ENCODE measurements at places on chromosomes 6 and 20. TPM values are rescaled to one million over a fixed set of nuclear protein-coding genes. Genes with fewer than 3 reads are reported as not detected.

The CGAS gene
- 1.3 TPM for total RNA-seq

The KIF25 gene
- not detected for total RNA-seq

- no peaks in the 10 kb centered on the region for H3K27me3 ChIP-seq
- H3K36me3 ChIP-seq, result no peaks in the 10 kb centered on the region
- no peaks in the 10 kb centered on the region for H3K4me1 ChIP-seq
- no peak for DNase-seq
- no peak overlapping the region for H3K4me3 ChIP-seq
Observed at GRCh38 chr20:15863735-15864134, 709.5 kb downstream of the KIF16B start.

- H3K27me3 ChIP-seq, result no peaks in the 10 kb centered on the region
- H3K27ac ChIP-seq, result no peak overlapping the region
Observed at GRCh38 chr6:24974182-24975171, 38.7 kb upstream of the RIPOR2 start.

DNA sequence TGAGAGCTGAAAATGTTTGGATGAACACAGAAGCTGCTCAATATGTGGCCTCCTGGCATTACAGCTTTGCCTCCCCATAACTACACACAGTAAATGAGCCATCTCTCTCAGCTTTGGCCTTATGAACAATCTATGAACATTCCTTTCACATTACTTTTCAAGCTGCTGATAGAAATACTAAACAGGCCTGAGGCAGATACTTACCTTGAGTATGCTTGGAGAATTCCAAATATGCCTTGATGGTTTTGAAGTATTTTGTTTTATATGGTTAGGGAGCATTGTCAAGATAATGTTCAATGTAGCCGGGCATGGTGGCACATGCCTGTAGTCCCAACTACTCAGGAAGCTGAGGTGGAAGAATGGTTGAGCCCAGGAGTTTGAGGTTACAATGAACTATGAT, 104.5 kb downstream of the CD24 start:
- H3K36me3 ChIP-seq, result no peaks in the 10 kb centered on the region
- H3K27me3 ChIP-seq, result no peaks in the 10 kb centered on the region
- H3K27ac ChIP-seq, result peak overlapping the region; percentile 1
- no peak overlapping the region for H3K4me3 ChIP-seq
- DNase-seq, result no peak
- no peaks in the 10 kb centered on the region for H3K4me1 ChIP-seq

DNA sequence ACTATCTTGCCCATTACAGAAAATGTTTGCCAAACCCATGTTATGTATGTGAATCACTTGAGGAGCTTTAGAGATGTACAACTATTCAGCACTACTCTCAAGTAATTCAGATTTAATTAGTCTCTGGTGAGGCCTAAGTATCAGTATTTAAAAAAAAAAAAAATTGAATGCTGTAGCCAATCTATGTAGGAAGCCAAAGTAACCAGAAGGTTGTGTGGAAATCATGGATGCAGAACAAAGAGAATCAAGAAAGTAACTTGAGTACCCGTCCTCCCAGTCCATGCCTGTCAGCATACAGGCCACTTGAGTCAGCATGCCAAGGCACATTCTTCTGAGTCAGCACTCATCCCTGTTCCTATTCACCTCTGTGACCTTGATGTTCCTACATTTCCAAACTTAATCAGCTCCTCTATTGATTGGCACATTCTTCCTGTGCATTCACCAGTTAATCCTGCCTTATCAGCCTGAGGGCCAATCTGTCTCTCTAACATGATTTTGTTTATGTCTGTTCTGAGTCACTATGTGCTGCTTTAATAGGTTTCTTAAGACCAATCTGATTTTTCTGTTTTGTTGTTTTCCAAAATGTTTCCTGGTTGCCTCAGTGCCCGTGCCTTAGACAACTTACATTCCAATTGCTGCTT, 165.6 kb downstream of the KCNQ5 start:
- H3K4me3 ChIP-seq, result no peak overlapping the region
- no peak overlapping the region for H3K27ac ChIP-seq
- H3K27me3 ChIP-seq, result no peaks in the 10 kb centered on the region
- no peaks in the 10 kb centered on the region for H3K4me1 ChIP-seq
- H3K36me3 ChIP-seq, result no peaks in the 10 kb centered on the region

Data from pancreas (tissue), 10 donors.